ENCODE measurements at places on chromosomes 16 and 17. TPM values are rescaled to one million over a fixed set of nuclear protein-coding genes. Genes with fewer than 3 reads are reported as not detected.

- no peaks in the 10 kb centered on the region for H3K27me3 ChIP-seq
- H3K4me1 ChIP-seq, result peaks cover 3% of the 10 kb centered on the region
- no peak overlapping the region for H3K27ac ChIP-seq
These were observed 217.6 kb upstream of the CPHXL start for GRCh38 chr16:75943705-75944514.

- DNase-seq, result no peak
- no peak overlapping the region for H3K4me3 ChIP-seq
- H3K27ac ChIP-seq, result no peak overlapping the region
These were observed 418.0 kb upstream of the PSMD7 start for GRCh38 chr16:73878611-73879010.

- peaks cover 17% of the 10 kb centered on the region for H3K27me3 ChIP-seq
- H3K4me1 ChIP-seq, result no peaks in the 10 kb centered on the region
- no peak overlapping the region for H3K4me3 ChIP-seq
- no peak overlapping the region for H3K27ac ChIP-seq
- no peaks in the 10 kb centered on the region for H3K36me3 ChIP-seq
These were observed 475.9 kb upstream of the CCL2 start for GRCh38 chr17:33779234-33779591.

DNA sequence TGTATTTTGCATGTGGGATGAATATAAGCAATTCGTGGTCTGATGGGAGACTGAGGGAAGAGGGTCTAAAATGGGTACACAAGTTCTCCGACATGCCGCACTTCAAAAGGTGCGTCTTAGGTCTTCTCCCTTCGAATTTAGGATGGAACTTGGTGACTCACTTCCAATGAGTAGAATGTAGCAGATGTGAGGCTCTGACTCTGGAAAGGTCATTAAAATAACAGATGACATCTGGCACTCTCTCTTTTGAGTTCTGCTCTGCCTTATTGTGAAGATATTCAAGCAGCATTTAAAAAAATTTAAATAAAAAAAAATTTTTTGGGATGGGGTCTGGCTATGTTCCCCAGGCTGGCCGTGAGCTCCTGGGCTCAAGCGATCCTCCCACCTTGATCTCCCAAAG lies 92.7 kb downstream of the TMEM100 start:
- no peaks in the 10 kb centered on the region for H3K27me3 ChIP-seq
- H3K36me3 ChIP-seq, result no peaks in the 10 kb centered on the region
- no peak overlapping the region for H3K4me3 ChIP-seq
- DNase-seq, result no peak
- no peak overlapping the region for H3K27ac ChIP-seq
- peaks cover 19% of the 10 kb centered on the region for H3K4me1 ChIP-seq

DNA sequence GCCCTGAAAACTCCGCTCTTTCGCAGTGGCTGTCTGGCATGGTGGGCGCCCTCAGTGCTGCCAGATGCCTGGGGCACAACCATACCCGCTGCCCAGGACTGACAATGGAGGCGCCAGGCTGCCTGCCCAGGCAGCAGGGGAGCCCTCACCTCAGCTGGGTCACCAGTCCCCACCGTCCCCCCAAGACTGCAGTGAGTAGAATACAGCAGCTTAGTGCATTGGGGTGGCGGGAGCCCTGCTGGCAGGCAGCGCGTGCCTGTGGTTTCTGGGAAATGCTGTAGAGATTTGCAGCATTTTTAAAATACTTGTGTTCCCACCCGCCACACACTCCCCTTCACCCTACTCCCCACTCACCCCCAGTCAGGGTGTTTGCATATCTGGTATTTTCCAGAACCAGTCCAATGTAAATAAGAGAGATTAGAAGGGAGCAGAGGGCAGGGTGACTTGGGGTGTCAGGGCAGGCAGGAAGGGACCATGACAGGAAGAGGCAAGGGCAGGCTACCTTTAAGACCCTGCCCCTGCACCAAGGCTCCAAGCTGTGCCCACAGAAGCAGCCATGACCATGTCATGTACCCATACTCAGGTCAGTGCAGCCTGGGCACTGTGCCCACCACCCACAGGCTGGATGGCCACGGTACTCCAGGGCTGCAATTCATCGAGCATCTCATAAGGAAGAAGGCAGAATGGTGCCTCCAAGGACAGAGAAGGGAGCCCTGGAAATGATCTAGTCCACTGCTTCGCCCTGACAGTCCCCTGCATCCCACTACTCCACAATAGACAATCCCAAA lies 21.5 kb downstream of the MYO18A start:
- peak; percentile 53 for DNase-seq
- H3K4me3 ChIP-seq, result no peak overlapping the region
- no peak overlapping the region for H3K27ac ChIP-seq
- H3K4me1 ChIP-seq, result peaks cover 11% of the 10 kb centered on the region
- H3K36me3 ChIP-seq, result no peaks in the 10 kb centered on the region
- H3K27me3 ChIP-seq, result no peaks in the 10 kb centered on the region

The HOXB6 gene
- total RNA-seq, result not detected

The SLC16A13 gene
- total RNA-seq, result 19.1 TPM

The CCDC200 gene
- total RNA-seq, result not detected

The HCRT gene
- not detected for total RNA-seq

- peaks cover 3% of the 10 kb centered on the region for H3K27me3 ChIP-seq
- no peaks in the 10 kb centered on the region for H3K4me1 ChIP-seq
- no peak overlapping the region for H3K27ac ChIP-seq
- H3K4me3 ChIP-seq, result no peak overlapping the region
These were observed 3.4 kb upstream of the PNPO start for GRCh38 chr17:47937941-47938340.
